Immature natural killer cell (primary cell): ENCODE measurements at places on chromosomes 6 and 20. TPM values are rescaled to one million over a fixed set of nuclear protein-coding genes. Genes with fewer than 3 reads are reported as not detected.

MACROD2 gene
- not detected for polyA plus RNA-seq

DNA sequence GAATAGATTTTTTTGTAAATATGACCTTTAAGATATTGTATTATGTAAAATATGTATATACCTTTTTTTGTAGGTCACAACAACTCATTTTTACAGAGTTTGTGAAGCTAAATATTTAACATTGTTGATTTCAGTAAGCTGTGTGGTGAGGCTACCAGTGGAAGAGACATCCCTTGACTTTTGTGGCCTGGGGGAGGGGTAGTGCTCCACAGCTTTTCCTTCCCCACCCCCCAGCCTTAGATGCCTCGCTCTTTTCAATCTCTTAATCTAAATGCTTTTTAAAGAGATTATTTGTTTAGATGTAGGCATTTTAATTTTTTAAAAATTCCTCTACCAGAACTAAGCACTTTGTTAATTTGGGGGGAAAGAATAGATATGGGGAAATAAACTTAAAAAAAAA is 130.9 kb downstream of the SULF2 start:
- no peak for DNase-seq
- no peak overlapping the region for H3K4me3 ChIP-seq
- no peaks in the 10 kb centered on the region for H3K27me3 ChIP-seq
- peaks cover 49% of the 10 kb centered on the region for H3K36me3 ChIP-seq
- H3K27ac ChIP-seq: no peak overlapping the region

- H3K4me3 ChIP-seq: no peak overlapping the region
- DNase-seq: no peak
- H3K27me3 ChIP-seq: peaks cover 6% of the 10 kb centered on the region
- no peak overlapping the region for H3K27ac ChIP-seq
- no peaks in the 10 kb centered on the region for H3K36me3 ChIP-seq
- no peaks in the 10 kb centered on the region for H3K4me1 ChIP-seq
These were observed 124.0 kb upstream of the STXBP5 start for GRCh38 chr6:147080225-147080624.

DNA sequence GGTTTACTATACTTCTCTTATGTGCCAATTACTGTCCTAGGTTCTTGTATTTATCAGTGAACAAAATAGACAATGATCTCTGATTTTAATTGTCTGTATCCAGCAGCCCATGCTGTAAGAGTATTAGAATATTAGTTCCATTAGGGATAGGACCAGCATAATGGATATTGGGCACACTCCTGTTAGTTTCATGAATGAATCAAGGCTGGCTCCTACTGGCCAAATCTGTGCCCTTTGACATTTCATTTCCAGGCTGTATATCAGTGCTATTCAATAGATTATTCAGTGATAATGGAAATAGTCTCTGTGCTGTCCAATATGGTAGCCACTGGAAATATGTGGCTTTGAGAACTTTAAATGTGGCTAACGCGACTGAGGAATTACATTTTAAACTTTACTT is 1007.9 kb upstream of the FLRT3 start:
- DNase-seq: no peak
- no peaks in the 10 kb centered on the region for H3K36me3 ChIP-seq
- no peaks in the 10 kb centered on the region for H3K4me1 ChIP-seq
- no peak overlapping the region for H3K4me3 ChIP-seq
- no peaks in the 10 kb centered on the region for H3K27me3 ChIP-seq

DNA sequence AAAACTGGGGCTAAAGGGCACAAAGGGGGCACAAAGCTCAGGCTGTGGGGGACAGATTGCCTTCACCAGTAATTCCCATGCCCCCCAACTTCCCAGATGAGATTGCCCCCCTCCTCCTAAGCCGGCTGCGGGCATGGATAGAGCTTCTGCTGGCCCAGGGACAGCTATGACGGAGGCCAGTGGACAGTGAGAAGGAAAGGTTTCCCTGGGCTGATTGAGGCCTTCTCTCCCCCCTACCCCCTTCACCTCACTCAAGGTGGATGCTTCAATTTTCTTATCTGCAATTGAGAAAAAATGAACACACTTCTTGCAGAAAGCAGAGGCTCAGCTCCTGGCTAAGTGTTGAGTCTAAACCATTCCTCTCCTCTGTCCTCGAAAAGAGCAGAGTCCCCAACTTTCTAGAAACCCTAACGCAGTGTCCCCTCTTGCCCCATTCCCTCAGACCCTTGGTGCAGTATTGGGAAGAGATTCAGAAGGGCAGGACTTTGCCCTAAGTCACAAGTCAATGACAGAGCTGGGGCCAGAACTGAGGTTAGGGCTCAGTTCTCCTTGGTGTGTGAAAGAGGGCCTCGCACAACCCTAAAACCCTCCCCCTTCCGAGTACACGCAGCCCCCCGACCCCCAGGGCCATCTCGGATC is 808 bp downstream of the SDC4 start:
- peaks cover 14% of the 10 kb centered on the region for H3K4me1 ChIP-seq
- peaks cover 4% of the 10 kb centered on the region for H3K27me3 ChIP-seq
- DNase-seq: no peak
- H3K27ac ChIP-seq: no peak overlapping the region
- H3K4me3 ChIP-seq: peak overlapping the region; percentile 60
- H3K36me3 ChIP-seq: no peaks in the 10 kb centered on the region
